ENCODE measurements at places on chromosomes 1 and 21. TPM values are rescaled to one million over a fixed set of nuclear protein-coding genes. Genes with fewer than 3 reads are reported as not detected.

CPLANE2 gene
- total RNA-seq, result 17.8 TPM

LSS gene
- 111 TPM for total RNA-seq

DNA sequence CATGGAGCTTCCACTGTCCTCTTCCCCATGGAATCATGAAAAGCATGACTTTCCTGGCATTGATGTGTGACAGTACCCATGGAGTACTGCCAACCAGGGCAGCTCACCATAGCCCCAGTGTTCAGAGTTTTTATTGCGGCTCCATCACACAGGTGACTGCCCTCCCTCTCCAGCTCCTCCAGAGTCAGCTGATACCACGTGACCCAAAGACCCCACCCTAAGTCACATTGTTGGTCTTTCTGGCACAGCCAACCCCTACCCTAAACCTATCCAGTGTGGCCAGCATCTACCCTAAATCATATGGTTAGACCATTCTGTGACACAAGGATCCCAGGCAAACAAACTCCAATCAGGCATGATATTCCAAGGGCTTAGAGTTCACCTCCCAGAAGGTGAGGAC, 77.4 kb upstream of the VAMP3 start:
- no peak for DNase-seq
- H3K27me3 ChIP-seq, result no peaks in the 10 kb centered on the region
- H3K4me1 ChIP-seq, result no peaks in the 10 kb centered on the region
- H3K27ac ChIP-seq, result no peak overlapping the region
- no peak overlapping the region for H3K4me3 ChIP-seq
- H3K36me3 ChIP-seq, result no peaks in the 10 kb centered on the region

KISS1 gene
- not detected for total RNA-seq

LRRC8C gene
- 17.1 TPM for total RNA-seq

DNA sequence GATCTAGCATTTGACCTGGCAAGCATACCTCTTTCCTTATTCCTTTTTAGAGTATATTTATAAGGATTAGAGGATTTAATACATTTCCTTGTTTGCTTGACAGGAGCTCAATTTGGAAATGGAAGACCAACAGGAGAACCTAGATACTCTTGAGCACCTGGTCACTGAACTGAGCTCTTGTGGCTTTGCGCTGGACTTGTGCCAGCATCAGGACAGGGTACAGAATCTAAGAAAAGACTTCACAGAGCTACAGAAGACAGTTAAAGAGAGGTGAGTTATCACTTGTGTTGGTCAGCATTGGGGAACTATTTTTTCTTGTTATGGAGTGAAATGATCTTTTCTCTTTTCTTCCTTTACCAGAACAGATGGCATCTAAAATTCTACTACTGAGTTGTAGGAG, 123.4 kb upstream of the BMP8A start:
- DNase-seq, result no peak
- H3K27me3 ChIP-seq, result no peaks in the 10 kb centered on the region
- H3K4me1 ChIP-seq, result no peaks in the 10 kb centered on the region
- H3K27ac ChIP-seq, result no peak overlapping the region
- H3K4me3 ChIP-seq, result no peak overlapping the region

- H3K27ac ChIP-seq, result no peak overlapping the region
- no peak overlapping the region for H3K4me3 ChIP-seq
- no peaks in the 10 kb centered on the region for H3K4me1 ChIP-seq
- H3K27me3 ChIP-seq, result peaks cover 9% of the 10 kb centered on the region
- no peaks in the 10 kb centered on the region for H3K36me3 ChIP-seq
These were observed 105.1 kb upstream of the TLR5 start for GRCh38 chr1:223248001-223248769.

KIF14 gene
- 17.8 TPM for total RNA-seq

GRCh38 chr1:69691179-69691578, 123.5 kb downstream of the LRRC7 start:
- no peaks in the 10 kb centered on the region for H3K27me3 ChIP-seq
- no peak for DNase-seq
- no peak overlapping the region for H3K4me3 ChIP-seq
- H3K4me1 ChIP-seq, result no peaks in the 10 kb centered on the region
- no peaks in the 10 kb centered on the region for H3K36me3 ChIP-seq

DNA sequence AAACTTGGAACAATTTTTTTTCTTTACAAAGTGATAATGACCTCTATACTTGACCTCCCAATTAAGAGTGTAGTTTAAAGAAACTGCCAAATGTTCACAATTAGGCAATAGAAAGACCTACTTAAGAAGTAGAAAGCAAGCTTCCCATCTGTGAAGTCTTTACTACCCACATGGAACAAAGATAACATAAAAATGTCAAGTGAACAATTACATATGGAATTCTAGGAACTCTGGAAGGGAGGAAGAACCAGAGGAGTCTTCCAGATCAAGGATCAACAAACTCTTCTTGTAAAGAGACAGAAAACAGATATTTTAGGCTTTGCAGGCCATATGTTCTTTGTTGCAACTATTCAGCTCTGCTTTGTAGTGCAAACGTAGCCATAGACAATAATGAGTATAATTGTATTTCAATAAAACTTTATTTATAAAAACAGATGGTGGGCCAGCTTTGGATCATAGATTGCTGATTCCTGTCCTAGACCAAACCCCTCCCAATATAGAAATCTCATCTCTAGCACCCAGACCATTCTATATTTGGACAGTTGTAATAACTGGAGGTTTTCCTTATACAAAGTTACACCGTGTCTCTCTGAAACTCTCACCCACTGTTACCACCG, 68.4 kb upstream of the MAGI3 start:
- no peaks in the 10 kb centered on the region for H3K27me3 ChIP-seq
- no peak overlapping the region for H3K4me3 ChIP-seq
- H3K36me3 ChIP-seq, result no peaks in the 10 kb centered on the region
- no peaks in the 10 kb centered on the region for H3K4me1 ChIP-seq
- DNase-seq, result no peak
